CD4-positive, alpha-beta T cell treated with Interleukin-15 for 1 hour (primary cell): ENCODE measurements at places on chromosomes 6 and 20.

GRCh38 chr6:102907181-102907580, 1513.7 kb downstream of the GRIK2 start:
- DNase-seq = no peak

DNA sequence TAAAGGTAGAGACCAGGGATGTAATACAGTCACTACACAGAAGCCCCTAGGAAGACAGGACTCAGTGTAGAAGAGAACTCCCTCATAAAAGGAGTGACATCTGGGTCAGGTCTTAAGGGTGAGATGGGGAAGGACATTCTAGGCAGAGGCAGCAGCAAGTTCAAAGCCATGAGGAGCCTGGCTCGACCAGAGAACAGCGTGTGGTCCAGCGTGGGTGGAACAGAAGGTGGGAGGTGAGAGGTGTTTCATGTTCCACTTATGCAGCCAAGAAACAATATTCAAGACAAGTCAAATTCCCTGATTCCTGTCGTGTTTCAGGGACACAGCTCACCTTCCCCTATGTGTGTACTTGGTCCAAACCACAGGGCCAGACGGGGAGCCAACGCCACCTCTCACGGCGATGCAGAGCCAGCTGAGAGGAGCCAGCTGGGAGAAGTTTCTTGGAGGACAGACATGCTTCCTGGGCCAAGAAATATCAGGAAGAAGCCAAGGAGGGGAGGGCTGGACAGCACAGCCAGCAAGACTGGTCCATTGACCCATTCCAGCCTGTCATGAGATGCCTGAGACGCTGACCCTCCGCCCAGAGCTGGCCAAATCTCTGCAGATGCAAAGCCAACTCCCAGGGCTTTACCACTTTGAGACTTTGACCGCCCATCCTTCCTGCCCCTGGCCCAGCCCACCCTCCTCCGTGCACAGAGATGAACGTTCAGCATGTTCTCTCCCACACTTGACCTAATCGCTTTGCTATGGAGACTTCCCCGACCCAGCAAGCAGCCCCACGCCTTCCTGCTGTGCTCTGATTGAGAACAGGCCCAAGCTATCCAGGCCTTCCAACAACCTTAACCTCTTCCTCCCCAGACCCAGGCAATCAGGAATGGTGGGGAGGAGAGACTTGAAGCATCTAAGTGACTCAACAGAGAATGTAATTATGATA, 113.8 kb downstream of the PRND start:
- no peak for DNase-seq

- DNase-seq = peak; percentile 47
Observed at GRCh38 chr6:3001773-3002293, 2.1 kb downstream of the NQO2 start.

GRCh38 chr20:63568986-63569949, 4.8 kb downstream of the HELZ2 start:
- DNase-seq = no peak

- DNase-seq = no peak
Observed at GRCh38 chr6:31158863-31159855, 770 bp downstream of the TCF19 start.

- DNase-seq = no peak
Observed at GRCh38 chr6:20313960-20314530, 87.6 kb upstream of the E2F3 start.

- DNase-seq = no peak
Observed at GRCh38 chr6:16851044-16851540, 89.8 kb upstream of the ATXN1 start.

DNA sequence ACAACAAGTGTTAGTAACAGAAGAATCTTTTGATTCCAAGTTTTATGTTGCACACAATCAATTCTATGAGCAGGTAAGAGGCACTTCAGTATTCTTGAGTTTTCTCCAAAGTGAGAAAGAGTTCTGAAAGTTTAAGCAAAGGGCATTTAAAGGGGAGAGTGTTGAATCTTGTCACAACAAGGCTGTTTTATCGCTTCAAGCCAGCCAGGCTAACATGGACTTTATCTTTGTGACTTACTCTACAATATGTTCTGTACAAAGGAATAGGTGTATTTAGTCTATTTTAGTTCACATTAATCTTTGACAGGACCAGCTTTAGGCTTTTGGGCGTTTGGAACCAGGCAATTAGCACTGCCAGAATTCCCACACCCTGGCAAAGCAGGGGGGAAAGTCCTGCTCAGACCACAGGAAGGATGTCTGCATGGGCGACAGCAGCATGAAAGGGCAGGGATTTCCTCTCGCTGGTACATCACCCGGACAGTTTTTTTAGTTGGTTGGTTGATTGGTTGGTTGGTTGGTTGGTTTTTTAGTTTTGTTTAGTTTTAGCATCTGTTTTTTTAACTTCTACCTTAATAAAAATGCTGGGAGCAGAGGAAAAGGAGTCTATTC, 395.4 kb upstream of the SOX4 start:
- no peak for DNase-seq

- DNase-seq = no peak
Observed at GRCh38 chr6:105501826-105502344, 99.0 kb upstream of the PREP start.

DNA sequence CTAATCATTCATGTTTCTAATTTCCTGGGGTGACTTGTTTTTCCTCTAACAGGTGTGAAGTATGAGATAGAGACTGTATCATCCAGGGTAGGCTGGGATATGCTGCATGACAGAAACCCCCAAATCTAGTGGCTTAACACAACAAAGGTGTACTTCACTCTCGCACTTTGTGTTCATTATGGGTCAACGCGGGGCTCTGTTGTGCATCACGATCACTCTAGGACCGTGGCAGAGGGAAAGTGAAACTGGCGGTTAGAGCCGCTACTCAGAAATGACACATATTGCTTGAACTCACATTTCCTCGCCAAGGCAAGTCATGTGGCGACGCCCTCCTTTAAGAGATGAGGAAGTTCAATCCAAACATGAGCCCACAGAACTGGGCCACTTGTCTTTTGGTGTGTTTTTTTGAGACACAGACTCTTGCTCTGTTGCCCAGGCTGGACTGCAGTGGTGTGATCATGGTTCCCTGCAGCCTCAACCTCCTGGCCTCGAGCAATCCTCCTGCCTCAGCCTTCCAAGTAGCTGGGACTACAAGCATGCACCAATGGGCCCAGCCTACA, 41.3 kb downstream of the PCNA start:
- DNase-seq = peak; percentile 86

- no peak for DNase-seq
Observed at GRCh38 chr6:4668271-4669179, 107.7 kb upstream of the CDYL start.

- DNase-seq = no peak
Observed at GRCh38 chr20:45370571-45371160, 7.5 kb downstream of the TP53TG5 start.

DNA sequence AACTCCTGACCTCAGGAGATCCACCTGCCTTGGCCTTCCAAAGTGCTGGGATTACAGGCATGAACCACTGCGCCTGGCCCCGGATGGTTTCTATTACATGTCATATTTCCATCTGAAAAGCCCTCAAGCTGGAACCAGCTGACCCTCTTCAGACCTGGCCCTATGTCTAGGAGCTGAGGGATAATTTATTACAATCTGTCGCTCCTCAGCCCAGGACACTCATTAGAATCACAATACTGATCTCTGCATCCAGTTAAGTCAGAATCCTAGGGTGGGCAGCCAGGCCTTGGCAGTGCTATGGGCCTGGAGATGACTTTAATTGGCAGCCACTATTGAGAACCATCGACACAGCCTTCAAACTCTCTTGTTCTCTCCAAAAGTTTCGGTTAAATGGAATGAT, 162.6 kb upstream of the SNX9 start:
- DNase-seq = no peak

GRCh38 chr6:51129043-51129442, 310.4 kb downstream of the TFAP2B start:
- DNase-seq = no peak

GRCh38 chr6:148430897-148431296, 88.3 kb downstream of the SASH1 start:
- no peak for DNase-seq
